NCI-H187 (cell line): ENCODE measurements at places on chromosomes 5 and 9.

GRCh38 chr5:9657819-9658218 lies 27.7 kb upstream of the TAS2R1 start:
- no peak for DNase-seq

DNA sequence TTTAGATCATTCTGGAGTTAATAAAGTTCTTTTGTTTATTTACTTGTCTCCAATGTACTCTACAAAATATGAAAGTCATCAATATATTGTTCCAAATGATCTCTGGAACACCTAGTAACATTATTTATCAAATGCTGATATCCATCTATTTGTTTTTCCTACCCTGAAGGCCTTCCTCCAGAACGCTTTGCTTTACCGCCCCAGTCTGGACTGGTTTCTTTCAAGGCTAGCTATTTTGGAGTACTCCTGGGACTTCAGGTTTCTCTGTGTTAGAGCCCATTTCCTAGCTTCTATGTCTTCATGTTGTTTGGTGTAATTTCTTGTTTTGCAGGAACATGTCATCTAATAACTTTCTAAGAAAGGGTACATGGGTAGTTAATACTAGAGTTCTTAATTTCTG lies 9.6 kb downstream of the HCN1 start:
- no peak for DNase-seq

GRCh38 chr5:102753889-102754766 lies 977 bp upstream of the PAM start:
- no peak for DNase-seq

- no peak for DNase-seq
Observed at GRCh38 chr5:73336366-73336765, 112.2 kb downstream of the FOXD1 start.

- DNase-seq = no peak
Observed at GRCh38 chr5:146710348-146710747, 168.2 kb downstream of the PPP2R2B start.

GRCh38 chr5:41414598-41414997 lies 95.8 kb downstream of the PLCXD3 start:
- no peak for DNase-seq

DNA sequence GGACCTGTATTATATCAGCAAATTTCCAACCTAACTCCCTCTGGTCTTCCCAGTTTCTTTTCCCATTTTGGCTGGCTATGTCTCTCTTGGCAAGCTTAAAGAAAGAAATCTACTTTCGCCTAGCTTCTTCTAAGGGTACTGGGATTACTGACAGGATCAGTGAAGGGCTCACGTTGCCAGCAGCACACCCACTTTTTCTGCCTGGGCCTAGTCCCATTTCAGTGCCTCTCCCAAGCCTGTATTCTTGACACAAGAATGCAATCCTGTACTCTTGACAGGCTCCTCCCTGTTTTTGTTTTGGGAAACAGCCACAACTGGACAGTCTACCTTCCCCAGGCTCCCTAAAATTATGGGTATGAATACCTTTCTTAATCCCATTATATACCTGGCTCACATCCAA lies 170.5 kb downstream of the EPB41L4A start:
- DNase-seq = no peak

- no peak for DNase-seq
Observed at GRCh38 chr9:14883310-14883944, 26.8 kb downstream of the FREM1 start.

- no peak for DNase-seq
Observed at GRCh38 chr9:74821636-74822035, 66.1 kb downstream of the TRPM6 start.

GRCh38 chr9:37192803-37193202 lies 72.4 kb downstream of the ZCCHC7 start:
- DNase-seq = no peak

GRCh38 chr5:133691448-133691847 lies 79.1 kb upstream of the FSTL4 start:
- no peak for DNase-seq

DNA sequence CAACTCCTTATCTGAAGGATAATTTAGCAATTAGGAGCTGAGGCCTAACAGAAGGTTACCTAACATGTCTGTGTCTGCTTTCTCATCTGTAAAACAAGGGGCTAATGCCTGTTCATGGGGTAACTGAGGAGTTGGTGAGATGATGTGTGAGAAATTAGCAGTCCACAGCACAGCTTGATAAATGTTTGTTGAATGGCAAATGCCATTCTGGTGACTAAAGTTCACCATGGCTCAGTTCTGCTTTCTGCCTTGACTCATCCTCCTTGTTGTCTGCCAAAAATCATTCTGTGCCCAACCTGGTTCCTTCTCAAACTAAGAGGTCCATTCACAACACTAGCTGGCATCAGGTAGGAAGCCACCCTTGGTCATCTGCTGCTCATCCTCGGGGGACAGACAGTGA lies 552.0 kb upstream of the KLF4 start:
- DNase-seq = no peak

- DNase-seq = no peak
Observed at GRCh38 chr5:126443374-126443851, 20.2 kb downstream of the GRAMD2B start.

- DNase-seq = no peak
Observed at GRCh38 chr9:130949188-130950038, 10.4 kb upstream of the FIBCD1 start.

- DNase-seq = no peak
Observed at GRCh38 chr9:13809401-13809800, 504.5 kb downstream of the NFIB start.

- no peak for DNase-seq
Observed at GRCh38 chr9:75149841-75150241, 61.5 kb downstream of the OSTF1 start.

DNA sequence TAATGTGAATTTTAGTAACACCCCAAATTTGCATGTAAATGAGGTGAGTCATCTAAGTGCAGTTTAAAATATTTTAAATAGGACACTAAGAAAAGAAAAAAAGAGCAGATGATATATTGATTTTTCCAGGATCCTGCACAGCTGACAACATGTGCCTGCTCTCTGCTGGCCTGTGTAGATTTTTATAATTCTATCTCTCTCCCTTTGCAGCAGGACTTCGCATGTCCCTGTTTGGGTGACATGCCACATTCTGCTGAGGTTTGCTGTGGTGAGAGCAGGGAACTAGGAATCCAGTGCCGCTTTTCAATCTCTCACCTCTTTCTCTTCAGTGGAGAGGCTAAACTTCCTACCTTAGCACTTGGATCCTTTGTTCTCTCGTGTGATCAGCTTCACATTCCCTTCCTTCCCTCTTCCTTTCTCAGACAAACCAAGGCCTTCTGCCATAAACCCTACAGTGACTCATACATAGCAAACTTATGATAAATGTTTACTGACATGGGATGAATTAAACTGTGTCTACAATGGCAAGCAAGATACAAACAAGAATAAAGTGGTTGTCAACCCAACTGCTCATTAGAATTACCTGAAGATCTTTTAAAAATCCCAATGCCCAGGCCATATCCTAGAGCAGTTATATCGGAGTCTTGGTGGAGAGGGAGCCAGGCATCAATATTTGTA lies 198.8 kb upstream of the EFNA5 start:
- no peak for DNase-seq

GRCh38 chr9:98225015-98225442 lies 30.4 kb downstream of the TBC1D2 start:
- DNase-seq = no peak

DNA sequence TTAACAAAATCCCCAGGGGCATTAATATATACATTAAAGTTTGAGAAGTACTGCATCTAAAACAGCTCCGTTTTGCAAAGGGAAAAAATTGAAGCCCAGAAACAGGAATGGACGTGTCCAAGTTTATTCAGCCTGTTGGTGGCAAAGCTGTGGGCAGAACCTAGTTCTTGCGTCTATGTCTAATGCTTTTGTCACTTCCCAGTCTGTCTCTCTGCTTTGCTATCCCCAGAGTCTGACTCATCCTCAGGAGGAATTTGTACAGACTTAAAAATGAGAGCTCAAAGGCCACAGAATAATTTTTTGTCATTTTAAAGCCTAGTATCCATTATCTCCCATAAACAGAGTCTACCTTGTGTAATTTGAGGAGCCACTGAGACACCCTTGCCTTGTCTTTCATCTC lies 330.9 kb upstream of the GRIA1 start:
- no peak for DNase-seq

DNA sequence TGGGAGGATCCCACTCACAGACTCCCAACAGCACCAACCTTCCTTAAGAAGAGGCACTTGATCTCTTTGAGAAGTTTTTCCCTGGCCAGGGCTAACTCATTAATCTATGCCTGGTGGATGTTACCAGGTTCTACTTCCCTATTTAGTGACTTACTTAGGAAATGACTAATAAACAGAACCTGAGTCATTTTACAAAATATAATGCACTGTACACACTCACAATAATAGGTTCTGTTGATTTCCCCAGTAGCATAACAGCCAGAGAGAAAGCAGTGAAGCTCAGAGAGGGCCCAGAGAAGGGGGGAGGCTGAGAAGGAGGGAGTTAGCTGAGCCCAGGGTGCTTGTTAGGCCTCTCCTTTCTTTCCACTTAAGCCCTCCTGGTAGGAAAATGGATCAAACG lies 27.1 kb downstream of the FRMD3 start:
- DNase-seq = peak; percentile 45

GRCh38 chr5:58245476-58245840 lies 214.4 kb downstream of the PLK2 start:
- no peak for DNase-seq

- DNase-seq = no peak
Observed at GRCh38 chr9:129664746-129665388, 580 bp upstream of the PRRX2 start.

GRCh38 chr5:159206818-159207217 lies 2.5 kb downstream of the RNF145 start:
- DNase-seq = no peak

DNA sequence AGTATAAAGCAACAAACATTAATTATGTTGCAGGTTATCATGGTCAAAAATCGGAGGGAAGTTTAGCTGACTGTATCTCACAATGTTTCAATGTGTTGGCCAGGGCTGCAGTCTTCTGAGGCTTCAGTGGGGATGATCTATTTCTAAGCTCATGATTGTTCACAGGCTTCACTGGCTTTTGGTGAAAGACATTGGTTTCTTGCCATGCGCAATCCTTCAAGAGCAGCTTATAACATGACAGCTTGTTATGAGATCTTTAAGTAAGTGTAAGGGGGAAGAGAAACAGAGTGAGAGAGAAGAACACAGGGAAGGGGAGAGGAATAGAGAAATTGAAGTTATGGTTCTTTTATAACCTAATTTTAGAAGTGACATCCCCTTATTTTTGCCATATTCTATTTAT lies 385.9 kb upstream of the CHD1 start:
- no peak for DNase-seq

DNA sequence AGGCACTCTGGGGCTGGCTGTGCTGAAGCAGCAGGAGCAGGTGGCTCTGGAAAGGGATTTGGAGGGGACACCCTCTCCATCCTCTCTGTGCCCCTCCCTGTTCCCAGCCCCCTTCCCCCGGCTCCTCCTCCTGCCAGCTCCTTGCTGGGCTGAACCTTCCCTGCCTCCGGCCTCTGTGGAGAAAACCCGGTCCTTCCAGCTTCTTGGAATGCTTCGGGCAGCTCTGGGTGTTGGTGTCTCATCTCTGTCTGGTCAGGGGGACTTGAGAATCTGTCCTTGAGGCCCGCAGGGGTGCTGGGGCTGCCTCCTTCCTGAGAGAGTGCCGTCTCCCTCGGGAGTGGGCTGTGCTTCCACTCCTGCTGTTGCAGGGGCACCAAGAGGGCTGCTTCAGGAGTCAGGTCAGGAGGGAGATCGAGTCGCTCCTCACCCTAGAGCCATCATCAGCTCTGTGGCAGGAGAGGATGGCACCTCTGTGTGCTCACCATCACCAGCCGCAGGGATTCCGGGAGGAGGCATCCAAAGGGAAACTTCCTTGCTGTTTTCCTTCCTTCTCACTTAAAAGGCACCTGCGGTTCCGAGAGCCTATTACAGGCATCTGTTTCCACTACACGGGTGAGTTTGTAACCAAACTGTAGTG lies 30.6 kb downstream of the NDUFS6 start:
- DNase-seq = no peak

GRCh38 chr9:13139641-13140171 lies 139.8 kb downstream of the MPDZ start:
- no peak for DNase-seq

- DNase-seq = no peak
Observed at GRCh38 chr9:78272307-78272706, 24.6 kb upstream of the PSAT1 start.

DNA sequence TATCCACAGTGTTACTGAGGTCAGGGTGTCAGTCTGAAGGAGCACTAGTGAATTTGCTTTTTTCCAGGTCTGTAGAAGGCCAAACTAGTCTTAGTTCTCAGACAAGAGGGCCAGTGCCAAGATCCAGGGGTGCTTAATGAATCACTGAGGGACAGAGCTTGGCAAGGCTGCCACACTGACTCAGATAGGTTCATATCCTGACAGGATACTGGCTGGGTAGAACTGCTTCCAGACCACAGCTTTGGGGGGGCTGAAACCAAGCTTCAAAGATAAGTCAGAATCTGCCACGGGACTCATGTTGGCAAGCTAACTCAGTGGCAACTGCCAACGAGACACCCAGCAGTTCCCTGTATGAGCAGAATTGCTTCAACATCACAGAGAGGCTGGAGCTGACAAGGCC lies 1125.4 kb downstream of the EFNA5 start:
- no peak for DNase-seq

- DNase-seq = peak; percentile 72
Observed at GRCh38 chr5:90473396-90474234, 956 bp downstream of the MBLAC2 start.

GRCh38 chr9:127237801-127238200 lies 26.8 kb upstream of the GARNL3 start:
- DNase-seq = no peak

DNA sequence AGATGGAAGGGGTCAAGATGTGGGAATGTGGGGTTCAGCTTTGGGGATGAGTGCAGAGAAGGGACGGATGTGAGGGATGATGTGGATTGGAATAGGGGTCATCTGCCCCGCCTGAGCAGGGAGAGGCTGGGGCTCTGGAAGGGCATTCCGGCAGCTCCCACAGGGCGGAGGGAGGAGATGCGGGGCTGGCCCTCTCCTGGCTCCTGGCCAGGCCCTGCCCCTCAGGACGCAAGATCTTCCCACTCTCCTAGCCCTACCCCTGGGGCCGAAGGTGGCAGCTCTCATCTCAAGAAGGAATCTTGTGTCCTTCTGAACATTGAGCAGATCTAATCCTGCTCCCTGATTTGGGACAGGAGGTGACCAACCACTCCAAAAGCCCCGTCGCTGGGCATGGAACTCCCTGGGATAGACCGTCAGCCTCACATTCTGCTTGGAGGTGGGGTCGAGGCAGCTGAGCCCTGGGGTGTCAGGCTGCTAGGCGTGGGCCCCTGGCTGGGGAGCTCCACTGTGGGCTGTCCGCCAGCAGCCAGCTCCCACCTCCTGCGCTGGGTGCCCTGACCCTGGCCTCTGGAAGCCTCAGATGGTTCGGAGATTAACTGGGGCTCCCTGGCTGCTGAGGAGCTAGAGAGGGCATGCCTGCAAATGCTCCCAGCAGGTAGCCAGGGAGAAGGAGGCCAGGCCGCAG lies 125.2 kb downstream of the ZNF354C start:
- no peak for DNase-seq

- DNase-seq = no peak
Observed at GRCh38 chr9:121485623-121486022, 14.0 kb downstream of the GGTA1 start.

GRCh38 chr5:149656576-149657182 lies 73.4 kb upstream of the PPARGC1B start:
- peak; percentile 71 for DNase-seq
